ENCODE measurements at places on chromosomes 1 and 21.

DNA sequence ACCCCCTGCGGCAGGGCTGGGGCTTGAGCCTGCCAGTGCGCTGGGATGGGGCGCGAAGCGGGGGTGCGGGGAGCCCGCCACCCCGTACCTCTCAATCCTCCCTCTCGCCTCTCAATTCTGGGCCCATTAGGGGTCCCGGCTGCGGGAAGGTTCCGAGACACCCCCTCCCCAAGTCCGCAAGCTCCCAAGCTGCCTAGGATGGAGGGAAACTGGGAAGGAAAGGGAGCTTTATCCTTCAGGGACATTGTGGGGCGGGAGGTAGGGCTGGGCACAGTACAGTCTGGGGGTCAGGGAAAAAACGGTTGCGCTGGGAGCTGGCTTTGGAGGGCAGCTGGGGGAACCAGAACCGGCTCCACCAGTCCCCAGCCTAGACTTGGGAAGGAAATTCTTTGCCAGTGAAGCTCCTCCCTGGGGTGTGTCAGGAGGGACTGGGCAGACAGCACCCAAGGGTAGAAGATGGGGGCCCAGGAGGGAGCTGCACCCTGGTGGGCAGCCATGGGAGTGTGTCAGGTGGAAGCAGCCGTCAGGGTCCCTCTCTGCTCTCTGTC is 904 bp downstream of the GJB3 start:
- DNase-seq = no peak

GRCh38 chr1:109613361-109614147 is 5.9 kb downstream of the GNAT2 start:
- DNase-seq = no peak

GRCh38 chr1:191536791-191537429 is 621.4 kb upstream of the RGS18 start:
- DNase-seq = no peak

- DNase-seq = no peak
Observed at GRCh38 chr21:36917471-36918158, 48.9 kb downstream of the HLCS start.

DNA sequence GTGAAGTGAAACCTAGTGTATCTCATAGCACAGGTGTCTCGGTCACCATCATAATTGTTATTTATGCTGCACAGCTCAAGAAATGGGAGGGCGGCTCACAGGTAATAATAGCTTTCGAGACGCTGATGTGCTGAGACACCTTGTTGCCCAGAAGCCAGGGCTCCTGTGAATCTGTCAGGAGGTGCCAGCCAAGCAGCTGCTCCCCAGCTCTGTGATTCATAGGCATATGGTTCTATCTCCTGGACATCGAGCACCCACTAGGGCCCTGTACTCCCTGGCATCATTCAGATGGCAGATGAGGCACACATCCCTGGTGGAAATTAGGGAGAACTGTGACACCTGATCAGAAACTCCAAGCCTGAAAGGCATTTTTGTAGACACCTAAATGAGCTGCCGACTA is 53.5 kb downstream of the SYT6 start:
- DNase-seq = no peak

DNA sequence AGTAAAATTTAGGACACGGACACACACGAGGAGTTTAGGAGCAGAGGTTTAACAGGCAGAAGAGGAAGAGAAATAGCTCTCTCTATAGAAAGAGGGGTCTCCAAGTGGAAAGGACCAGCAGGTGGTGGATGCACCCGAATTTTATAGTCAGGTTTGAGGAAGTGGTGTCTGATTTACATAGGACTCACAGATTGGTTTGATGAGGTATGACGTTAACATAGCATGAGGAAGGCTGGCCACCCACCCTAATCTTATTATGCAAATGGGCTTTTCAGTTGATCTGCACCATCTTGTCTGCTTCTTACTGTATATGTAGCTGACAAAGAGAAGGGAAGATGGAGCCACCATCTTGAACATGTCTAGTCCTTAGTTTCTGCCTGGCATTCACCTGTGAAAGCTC is 52.5 kb upstream of the RGS2 start:
- DNase-seq = no peak

DNA sequence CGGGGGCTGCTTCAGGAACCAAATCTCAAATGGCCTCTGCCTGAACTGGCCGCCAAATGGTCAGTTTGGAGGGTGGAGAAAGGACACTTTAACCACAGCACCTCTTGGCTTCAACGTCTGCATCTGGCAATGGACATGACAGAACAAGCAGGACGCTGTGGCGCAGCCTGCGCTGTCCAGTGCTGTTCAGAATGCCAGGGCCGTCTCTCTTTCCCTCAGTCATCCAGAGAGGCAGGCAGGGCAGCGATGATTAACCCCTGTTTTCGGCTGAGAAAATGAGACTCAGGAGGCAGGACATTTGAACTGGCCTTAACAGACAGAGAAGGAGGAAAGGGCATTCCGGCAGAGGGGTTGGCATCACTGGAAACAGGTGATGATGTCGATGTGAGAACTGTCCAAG is 48.6 kb downstream of the GLIS1 start:
- no peak for DNase-seq

DNA sequence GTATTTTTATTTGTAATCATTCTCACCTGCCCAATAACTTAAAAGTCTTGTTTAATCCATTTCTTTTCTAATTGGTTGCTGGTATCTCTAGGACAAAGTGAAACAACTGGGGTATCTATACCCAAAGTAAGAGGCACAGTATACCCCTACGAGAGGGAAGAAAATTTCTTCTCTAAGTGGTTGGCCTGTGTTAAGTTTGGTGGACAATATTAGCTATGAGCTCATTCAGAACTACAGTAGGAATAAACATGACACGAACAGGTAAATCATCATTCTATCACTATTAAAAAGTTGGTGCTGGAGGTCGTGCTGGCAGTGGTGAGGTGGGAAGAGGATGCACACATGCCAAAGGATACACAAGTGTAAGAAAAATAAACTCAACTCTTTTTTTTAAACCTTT is 99.6 kb downstream of the ZNF644 start:
- no peak for DNase-seq

GRCh38 chr1:117886101-117886795 is 43.2 kb downstream of the GDAP2 start:
- no peak for DNase-seq

- no peak for DNase-seq
Observed at GRCh38 chr1:40003156-40004093, 37.1 kb upstream of the CAP1 start.

DNA sequence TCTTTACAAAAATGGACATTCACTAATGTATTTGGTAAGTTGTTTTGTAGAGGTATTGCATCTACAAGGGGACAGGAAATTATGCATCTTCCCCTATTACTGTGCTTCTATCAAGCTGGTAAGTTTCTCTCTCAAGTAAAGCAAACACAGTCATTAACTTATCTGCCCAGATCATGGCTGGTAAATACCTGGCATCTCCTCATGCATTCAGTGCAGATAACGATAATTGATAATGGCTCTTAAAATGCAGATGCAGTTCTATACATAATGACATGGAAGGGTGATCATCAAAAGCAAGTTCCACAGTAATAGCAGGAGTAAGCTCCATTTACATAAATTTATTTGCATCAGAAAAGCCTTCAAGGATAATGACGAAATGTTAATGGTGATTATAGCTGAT is 122.4 kb downstream of the SIPA1L2 start:
- no peak for DNase-seq

GRCh38 chr1:110541906-110542395 is 23.0 kb upstream of the KCNA10 start:
- no peak for DNase-seq

DNA sequence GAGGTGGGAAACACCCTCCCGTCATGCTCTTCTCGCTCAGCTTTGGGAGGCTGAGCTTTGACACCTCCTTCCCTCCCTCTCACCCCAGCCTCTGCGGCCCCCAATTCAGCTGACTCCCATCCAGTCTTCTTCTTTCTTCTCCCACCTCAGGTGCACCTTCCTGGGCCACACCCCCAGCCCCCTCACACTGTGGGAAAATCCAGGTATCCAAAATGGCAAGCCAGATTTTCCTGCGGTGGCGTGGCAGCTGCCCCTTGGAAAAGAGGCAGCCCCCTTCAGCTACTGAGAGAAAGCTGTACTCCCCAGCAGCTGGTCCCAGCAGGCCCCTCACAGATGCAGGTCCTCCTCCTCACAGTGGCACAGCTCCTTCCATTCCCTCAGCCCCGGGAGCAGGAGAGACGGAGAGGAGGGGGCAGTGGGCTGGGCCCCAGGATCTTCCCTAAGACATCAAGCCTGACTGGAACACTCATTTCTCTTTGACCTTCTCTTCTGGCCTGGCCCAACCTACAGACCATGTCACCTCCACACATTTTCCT is 61.6 kb downstream of the OPTC start:
- no peak for DNase-seq

DNA sequence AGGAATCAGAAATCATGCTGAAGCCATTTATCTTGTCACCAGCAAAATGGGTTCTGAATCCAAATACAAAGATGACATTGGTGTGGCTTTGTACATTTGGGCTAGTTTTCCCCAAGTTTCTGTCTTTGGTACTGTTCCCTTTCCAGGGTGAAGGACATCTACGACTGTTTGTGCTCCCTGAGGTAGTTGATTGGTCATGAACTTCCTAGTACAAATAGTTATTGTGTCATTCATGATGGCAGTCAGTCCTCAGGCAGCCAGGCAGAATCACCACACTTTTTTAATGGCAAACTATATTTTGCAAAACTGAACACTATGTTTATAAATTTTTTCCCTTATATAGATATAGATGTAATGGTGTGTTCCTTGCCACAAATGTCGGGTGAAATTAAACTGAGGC is 46.0 kb downstream of the CEP350 start:
- DNase-seq = no peak

- no peak for DNase-seq
Observed at GRCh38 chr21:31675960-31676359, 16.5 kb downstream of the SOD1 start.

- peak; percentile 94 for DNase-seq
Observed at GRCh38 chr1:216815260-216816131, 92.3 kb upstream of the ESRRG start.

DNA sequence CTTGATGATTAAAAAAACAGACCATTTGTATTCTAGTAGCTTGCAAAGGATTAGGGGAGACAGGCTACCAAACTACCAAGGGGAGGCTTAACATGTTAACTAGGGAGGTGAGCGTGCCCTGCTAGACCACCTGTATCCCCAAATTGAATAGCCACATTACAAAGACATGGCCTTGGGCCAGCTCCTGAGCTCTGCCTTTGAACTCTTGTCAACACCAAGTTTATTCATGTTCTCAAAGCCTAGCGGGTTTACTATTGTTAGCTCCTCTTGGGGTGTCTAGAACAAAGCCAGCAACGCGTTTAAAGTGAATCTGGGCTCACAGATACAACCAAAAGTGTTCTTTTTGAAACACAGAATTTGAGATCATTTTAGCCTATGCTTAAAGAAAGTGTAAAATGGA is 36.3 kb downstream of the SMYD2 start:
- DNase-seq = no peak

- no peak for DNase-seq
Observed at GRCh38 chr1:58798910-58799442, 15.1 kb upstream of the JUN start.

- DNase-seq = no peak
Observed at GRCh38 chr1:196535727-196536126, 72.5 kb downstream of the KCNT2 start.

GRCh38 chr1:6848816-6849215 is 63.6 kb downstream of the CAMTA1 start:
- no peak for DNase-seq

- no peak for DNase-seq
Observed at GRCh38 chr21:44855572-44855971, 17.9 kb downstream of the PTTG1IP start.

GRCh38 chr1:99544328-99544727 is 101.6 kb upstream of the PALMD start:
- no peak for DNase-seq

GRCh38 chr1:94955767-94956632 is 29.1 kb upstream of the CNN3 start:
- DNase-seq = no peak

DNA sequence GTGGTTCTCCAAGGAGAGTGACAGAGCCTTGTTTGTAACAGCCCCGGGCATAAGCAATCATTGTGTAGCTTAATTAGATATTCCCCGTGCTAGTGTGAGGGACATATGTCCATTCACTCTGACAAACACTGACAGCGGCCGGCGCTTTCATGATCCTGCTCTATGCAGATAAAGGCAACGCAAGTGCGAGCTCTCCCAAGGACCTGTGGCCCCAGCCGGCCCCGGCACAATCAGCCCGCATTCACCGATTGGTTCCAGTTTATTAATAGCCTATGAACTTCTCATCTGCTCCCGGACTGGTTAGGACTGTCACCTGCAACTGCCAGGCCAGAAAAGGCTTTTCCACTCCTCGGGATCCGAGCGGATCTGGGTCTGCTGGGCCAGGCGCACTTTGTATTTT is 18.0 kb upstream of the OLIG1 start:
- DNase-seq = no peak

DNA sequence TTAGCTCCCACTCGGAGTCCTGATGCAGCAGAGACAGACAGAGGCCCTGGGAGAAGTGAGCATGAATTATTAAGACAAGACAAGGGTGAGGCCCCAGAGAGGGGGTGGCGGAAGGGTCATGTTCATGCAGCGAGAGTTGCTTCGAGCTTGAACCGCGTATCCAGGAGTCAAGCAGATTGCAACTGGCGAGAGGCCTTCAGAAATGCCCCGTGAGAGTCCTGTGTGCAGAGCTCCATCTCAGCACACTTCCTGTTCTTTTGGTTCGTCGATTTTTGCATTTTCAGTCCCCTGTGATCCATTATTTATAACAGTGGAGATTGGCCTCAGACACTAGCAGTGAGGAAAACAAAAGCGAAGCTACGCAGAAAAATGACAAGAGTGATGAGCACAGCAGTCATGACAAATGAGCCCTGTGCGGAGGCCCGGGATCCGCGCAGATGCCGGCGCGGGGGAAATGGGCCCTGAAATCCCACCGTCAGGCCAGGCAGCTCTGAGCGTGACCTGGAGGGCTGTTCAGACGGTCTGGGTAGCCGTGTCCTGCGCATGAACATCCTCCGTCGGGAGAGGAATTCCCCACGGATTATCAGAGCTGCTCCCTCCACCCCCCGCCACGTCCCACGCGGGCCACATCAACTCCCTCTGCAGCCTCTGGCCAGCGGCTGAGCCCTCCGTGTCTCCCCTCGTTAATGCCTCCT is 15.0 kb downstream of the PDE9A start:
- no peak for DNase-seq

GRCh38 chr1:219298571-219299148 is 125.0 kb downstream of the LYPLAL1 start:
- DNase-seq = no peak

GRCh38 chr1:58571616-58572015 is 5.4 kb downstream of the TACSTD2 start:
- DNase-seq = no peak

DNA sequence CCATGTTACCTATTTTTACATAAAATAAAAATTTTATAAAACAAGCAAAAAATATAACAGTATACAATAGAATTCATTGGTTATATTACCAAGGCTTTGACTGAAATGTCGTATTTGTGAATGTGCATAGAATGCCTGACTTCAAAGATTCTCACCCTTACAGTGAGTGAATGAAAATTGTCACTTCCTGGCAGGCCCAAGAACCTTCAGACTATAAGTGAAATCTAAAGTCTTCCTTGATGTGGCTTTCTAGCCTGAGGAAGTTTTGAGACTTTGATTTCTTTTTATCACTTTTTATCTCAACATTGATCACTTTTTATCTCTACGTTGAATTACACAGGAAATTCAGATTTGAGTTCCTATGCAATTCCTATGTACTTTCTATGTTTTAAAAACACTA is 104.7 kb upstream of the KIAA0040 start:
- no peak for DNase-seq

- DNase-seq = peak; percentile 15
Observed at GRCh38 chr1:19974822-19975416, 4.5 kb downstream of the PLA2G2A start.

GRCh38 chr1:171188388-171189266 is 3.5 kb downstream of the FMO2 start:
- DNase-seq = peak; percentile 14

Measured in NCI-H1092 (cell line).